Hindlimb muscle (tissue), 1 donor: ENCODE measurements at places on chromosomes 13 and 19. TPM values are rescaled to one million over a fixed set of nuclear protein-coding genes. Genes with fewer than 3 reads are reported as not detected.

Gene METTL21C
- polyA plus RNA-seq = 17.5 TPM

- no peak for DNase-seq
These were observed 39.3 kb downstream of the BRD4 start for GRCh38 chr19:15292847-15293582.

Gene MAG
- 0.84 TPM for polyA plus RNA-seq

Gene PDE4C
- 7.1 TPM for polyA plus RNA-seq

DNA sequence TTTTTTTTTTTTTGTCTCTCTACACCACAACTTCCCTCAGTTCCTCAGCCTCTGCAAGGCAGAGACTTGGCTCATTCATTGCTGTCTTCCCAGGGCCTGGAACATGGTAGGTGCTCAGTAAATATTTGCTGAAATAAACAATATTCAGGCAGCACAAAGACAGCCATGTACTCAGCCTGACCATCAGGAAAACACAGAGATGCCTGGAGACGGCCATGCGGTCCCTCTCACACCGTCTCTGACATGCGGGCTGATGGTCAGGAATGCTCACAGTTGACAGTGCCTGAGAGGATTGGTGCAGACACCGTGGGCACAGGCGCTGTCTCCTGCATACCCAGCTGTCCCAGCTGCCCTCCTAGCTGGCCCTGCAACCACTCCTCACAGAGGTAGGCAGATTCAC is 924 bp downstream of the PRAM1 start:
- no peak for DNase-seq

GRCh38 chr19:42132851-42133528 is 744 bp upstream of the POU2F2 start:
- peak; percentile 47 for DNase-seq

Gene ZGLP1
- polyA plus RNA-seq = 5.0 TPM

- DNase-seq = no peak
These were observed 25.3 kb upstream of the FBN3 start for GRCh38 chr19:8174706-8175105.

GRCh38 chr19:33767898-33768413 is 28.7 kb upstream of the KCTD15 start:
- DNase-seq = peak; percentile 27

- no peak for DNase-seq
These were observed 298 bp upstream of the FAM98C start for GRCh38 chr19:38402623-38402966.

Gene TMEM221
- 1.5 TPM for polyA plus RNA-seq

Gene SSC5D
- polyA plus RNA-seq = 13.3 TPM

GRCh38 chr13:112213467-112214255 is 146.7 kb downstream of the SOX1 start:
- DNase-seq = no peak

Gene KANK3
- 15.8 TPM for polyA plus RNA-seq

Gene KLK4
- polyA plus RNA-seq = not detected
